NCI-H1105 (cell line): ENCODE measurements at places on chromosomes 12 and 14.

DNA sequence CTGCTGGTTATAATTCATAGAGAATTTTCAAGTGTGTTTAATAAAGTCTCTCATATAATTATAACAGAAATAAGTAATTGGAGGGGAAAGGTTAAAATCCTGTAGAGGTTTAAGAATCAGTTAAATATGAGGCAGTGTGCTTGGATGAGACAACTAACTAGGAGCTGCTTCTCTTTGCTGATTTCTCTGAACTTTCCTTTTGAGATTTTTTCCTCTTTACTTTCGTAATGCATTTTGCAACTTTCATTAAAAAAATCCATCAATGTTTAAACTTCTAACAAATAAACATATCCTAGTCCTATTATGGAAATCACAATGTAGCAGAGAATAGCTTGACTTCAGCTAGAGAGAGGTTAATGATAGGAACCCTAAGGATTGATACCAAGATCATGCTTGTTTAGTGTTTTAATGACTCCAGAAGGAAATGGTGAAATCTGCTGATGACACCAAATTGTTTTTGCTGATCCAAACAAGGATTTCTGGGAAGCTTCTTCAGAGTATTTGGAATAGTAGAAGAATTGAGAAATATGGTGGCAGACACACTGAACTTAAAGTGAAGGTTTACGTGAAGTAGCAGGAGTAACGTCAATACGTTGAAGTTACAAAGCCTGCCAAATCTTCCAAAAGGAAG, 122.6 kb downstream of the RAD51B start:
- DNase-seq = no peak

- DNase-seq = no peak
These were observed 25.2 kb downstream of the POLE start for GRCh38 chr12:132661972-132662371.

- DNase-seq = no peak
These were observed 11.1 kb downstream of the SERPINA12 start for GRCh38 chr14:94498215-94498614.

- DNase-seq = no peak
These were observed 21.3 kb downstream of the SCAF11 start for GRCh38 chr12:45969084-45969483.
